ENCODE measurements at places on chromosomes 1 and 21.

GRCh38 chr1:166089804-166090203, 77.0 kb downstream of the FAM78B start:
- H3K4me3 ChIP-seq: no peak overlapping the region
- H3K4me1 ChIP-seq: peaks cover 3% of the 10 kb centered on the region
- H3K27ac ChIP-seq: no peak overlapping the region
- no peak for DNase-seq
- peaks cover 2% of the 10 kb centered on the region for H3K27me3 ChIP-seq
- no peaks in the 10 kb centered on the region for H3K36me3 ChIP-seq

DNA sequence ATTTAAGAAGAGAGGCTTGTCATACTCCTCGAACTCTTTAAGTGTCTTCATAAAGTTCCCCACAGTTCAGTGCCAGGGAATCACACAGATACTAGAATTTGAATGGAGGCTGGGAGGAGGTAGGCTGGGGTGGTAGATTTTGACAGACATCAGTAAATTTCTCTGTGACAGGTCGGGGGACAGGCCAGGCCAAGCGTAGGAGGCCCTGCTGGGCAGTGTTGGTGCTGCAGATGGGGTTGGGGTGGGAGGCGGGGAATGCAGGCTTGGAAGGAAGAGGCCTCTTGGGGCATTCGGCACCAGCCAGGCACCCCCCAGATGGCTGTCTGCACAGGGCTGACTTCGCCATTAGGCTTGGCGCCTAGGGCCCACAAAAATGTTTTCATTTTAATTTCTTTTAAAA, 84.0 kb downstream of the MAN1C1 start:
- H3K4me1 ChIP-seq: peaks cover 28% of the 10 kb centered on the region
- H3K27me3 ChIP-seq: peaks cover 2% of the 10 kb centered on the region
- DNase-seq: no peak
- no peak overlapping the region for H3K4me3 ChIP-seq
- peaks cover 9% of the 10 kb centered on the region for H3K36me3 ChIP-seq

DNA sequence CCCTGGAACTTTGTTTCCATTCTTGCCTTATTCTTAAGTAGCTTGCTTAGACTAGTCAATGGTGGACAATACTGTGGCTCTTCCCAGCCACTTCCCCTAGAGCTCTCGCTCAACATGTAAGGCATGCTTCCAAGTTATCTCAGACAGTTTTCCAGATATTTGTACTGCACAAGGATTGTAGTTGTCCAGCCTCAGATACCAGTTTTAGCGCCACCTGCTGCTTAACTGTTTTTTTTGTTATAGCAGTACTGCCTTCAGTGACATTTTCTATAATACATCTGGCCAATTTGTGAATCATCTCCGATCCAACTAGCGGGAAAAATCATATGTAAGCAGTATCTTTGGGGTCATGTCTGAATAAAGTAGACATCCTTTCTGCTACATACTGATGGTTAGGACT, 346.7 kb upstream of the ADGRL4 start:
- DNase-seq: no peak
- no peaks in the 10 kb centered on the region for H3K27me3 ChIP-seq
- no peak overlapping the region for H3K4me3 ChIP-seq

GRCh38 chr1:56626546-56626945, 18.6 kb upstream of the PRKAA2 start:
- H3K36me3 ChIP-seq: no peaks in the 10 kb centered on the region
- no peak overlapping the region for H3K4me3 ChIP-seq
- no peaks in the 10 kb centered on the region for H3K4me1 ChIP-seq
- no peak for DNase-seq
- H3K27me3 ChIP-seq: peaks cover 7% of the 10 kb centered on the region

DNA sequence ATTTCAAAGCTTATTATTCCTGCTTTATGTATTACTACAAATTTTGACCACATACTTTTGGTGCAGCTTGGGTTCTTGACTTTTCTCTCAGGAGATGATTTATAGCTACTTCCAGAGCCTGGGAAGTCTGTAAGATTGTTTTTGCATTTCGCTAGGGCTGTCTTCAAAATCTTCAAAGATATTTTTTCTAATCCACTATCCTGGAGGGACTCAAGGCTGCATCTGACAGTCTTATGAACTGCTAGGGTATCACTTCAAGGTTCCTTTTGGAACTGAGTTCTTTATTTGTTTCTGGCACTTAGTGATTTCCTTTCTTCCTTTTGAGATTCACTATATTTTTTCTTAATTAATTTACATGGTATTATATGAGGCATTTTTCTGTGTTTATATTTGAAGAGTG, 90.0 kb upstream of the LYPLAL1 start:
- H3K27me3 ChIP-seq: peaks cover 1% of the 10 kb centered on the region
- DNase-seq: no peak
- no peaks in the 10 kb centered on the region for H3K4me1 ChIP-seq
- no peak overlapping the region for H3K4me3 ChIP-seq

DNA sequence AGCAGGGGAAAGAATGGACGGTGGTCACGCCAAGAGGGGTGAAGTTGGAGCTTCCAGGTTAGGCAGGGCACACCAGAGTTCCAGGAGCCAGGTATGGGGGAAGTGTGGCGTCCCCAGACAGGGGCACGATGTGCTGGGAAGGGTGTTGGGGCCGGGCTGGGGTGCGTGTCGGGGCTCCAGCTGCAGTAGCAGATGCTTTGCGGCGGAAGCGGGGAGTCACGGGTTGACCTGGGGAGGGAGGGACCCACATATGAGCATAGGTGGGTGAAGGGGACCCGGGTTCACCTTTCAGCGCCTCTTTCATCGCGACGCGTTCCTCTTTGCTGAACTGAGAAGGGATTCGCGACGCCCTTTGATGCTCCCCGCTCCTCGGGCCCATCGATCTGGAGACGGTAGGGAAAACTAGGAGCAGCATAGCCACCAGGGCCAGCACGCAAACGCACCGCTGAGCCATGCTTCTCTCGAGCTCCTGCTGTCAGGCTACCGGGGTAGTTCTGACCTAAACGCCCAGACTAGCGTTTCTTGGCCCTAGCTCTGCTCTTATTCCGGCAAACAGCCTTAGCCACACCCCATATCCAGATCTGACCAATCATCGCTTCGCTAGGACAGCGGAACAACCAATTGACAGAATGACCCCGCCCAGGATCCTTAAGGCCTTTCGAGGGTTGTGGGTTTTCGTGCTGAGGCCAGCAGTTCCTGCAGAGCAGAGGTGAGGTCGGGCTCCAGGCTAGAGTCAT, at the start of gene PM20D1:
Gene PM20D1, minus strand, starts transcription at position 514 of the 737 bp plus-strand sequence. Its CDS starts 60 bp downstream, at position 454.
- no peaks in the 10 kb centered on the region for H3K36me3 ChIP-seq
- H3K4me3 ChIP-seq: peak within 1 kb of the TSS; percentile 88
- H3K27me3 ChIP-seq: no peaks in the 10 kb centered on the region
- peaks cover 10% of the 10 kb centered on the region for H3K4me1 ChIP-seq
- peak within 1 kb of the TSS; percentile 93 for H3K27ac ChIP-seq

DNA sequence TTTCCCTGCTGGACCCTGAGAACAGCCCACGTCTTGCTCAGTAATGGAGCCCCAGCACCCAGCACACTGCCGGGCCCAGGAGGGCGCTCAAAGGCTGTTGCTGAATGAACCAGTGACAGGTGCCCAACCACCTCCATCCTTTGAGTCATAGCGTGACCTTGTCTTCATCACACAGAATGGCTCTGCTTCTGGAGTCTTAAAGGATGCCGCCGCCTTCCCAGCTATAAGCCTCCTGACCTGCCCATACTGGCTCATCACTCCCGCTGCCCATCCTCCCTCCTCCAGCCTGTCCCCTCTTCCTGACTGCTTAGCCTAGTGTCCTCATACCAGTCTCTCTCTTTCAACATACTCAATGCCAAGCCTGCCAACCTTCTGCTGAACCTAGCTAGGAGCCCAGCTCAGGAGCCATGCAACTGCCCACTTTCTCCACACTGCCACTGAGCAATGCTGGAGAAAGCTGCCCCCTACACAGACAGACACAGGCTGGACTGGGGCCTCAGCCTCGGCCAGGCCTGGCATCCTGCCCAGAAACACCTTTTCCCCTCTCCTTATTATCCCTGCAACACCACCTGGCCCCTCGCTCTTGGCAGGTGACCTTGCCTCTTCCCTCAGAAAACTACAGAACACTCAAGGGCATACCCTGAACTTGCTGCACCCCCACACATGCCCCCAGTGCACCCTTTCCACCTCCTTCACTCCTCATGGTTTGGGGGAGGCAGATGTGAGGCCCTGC, 14.1 kb downstream of the TTC39A start:
- H3K4me3 ChIP-seq: no peak overlapping the region
- H3K27ac ChIP-seq: no peak overlapping the region
- peaks cover 3% of the 10 kb centered on the region for H3K27me3 ChIP-seq
- no peak for DNase-seq
- H3K4me1 ChIP-seq: peaks cover 16% of the 10 kb centered on the region

GRCh38 chr1:208247696-208248095, 3.5 kb upstream of the PLXNA2 start:
- no peak for DNase-seq
- no peak overlapping the region for H3K4me3 ChIP-seq
- peaks cover 32% of the 10 kb centered on the region for H3K27me3 ChIP-seq
- peaks cover 10% of the 10 kb centered on the region for H3K4me1 ChIP-seq

- H3K27ac ChIP-seq: no peak overlapping the region
- H3K4me3 ChIP-seq: no peak overlapping the region
- H3K4me1 ChIP-seq: peaks cover 22% of the 10 kb centered on the region
- peaks cover 10% of the 10 kb centered on the region for H3K36me3 ChIP-seq
- no peaks in the 10 kb centered on the region for H3K27me3 ChIP-seq
Measured at GRCh38 chr1:8625491-8625890, 191.9 kb downstream of the RERE start.

DNA sequence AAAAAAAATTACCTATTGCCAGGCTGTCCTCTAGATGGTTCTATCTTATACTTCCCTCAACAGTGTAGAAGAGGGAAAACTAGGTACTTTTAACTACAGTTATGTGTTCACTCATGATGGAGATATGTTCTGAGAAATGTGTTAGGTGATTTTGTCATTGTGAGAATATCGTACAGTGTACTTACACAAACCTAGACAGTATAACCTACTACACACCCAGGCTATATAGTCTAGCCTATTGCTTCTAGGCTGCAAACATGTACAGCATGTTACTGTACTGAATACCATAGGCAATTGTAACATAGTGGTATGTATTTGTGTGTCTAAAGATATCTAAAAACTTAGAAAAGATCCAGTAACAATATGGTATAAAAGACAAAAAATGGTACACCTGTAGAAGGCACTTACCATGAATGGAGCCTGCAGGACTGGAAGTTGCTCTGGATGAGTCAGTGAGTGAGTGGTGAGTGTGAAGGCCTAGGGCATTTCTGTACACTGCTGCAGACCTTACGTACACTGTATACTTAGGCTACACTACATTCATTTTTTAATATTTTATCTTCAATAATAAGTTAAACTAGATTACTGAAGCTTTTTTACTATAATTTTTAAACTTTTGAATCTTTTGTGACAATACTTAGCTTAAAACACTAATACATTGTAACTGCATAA, 13.2 kb downstream of the MGST3 start:
- no peak for DNase-seq
- no peaks in the 10 kb centered on the region for H3K36me3 ChIP-seq
- no peak overlapping the region for H3K27ac ChIP-seq
- peaks cover 21% of the 10 kb centered on the region for H3K4me1 ChIP-seq

- no peak for DNase-seq
- no peaks in the 10 kb centered on the region for H3K4me1 ChIP-seq
- H3K27ac ChIP-seq: no peak overlapping the region
- H3K4me3 ChIP-seq: no peak overlapping the region
- peaks cover 7% of the 10 kb centered on the region for H3K27me3 ChIP-seq
Measured at GRCh38 chr1:47616906-47617305, 179.1 kb downstream of the FOXD2 start.

DNA sequence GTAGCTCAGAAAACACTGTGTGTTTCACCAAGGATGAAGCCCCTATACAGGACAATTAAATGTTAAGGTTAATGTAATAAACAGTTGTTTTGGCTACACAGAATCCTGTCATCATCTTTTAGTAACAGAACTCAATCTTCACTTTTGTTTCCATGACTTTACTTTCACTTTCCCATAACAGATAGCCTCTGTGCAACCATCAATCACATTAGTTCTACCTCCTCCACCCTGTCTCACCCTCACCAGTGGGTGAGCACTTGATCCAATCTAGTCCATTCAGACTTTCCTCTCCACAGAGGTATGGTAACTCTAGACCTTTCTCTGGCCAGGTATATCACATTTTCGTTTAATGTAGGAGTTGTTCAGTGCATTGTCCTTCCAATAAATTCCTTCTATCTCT, 1018.5 kb downstream of the ADGRL2 start:
- H3K27me3 ChIP-seq: peaks cover 2% of the 10 kb centered on the region
- H3K27ac ChIP-seq: peak overlapping the region; percentile 15
- H3K4me1 ChIP-seq: peaks cover 9% of the 10 kb centered on the region

GRCh38 chr1:23118957-23119792, 49.5 kb downstream of the LUZP1 start:
- DNase-seq: no peak
- H3K27ac ChIP-seq: peak overlapping the region; percentile 84
- H3K27me3 ChIP-seq: no peaks in the 10 kb centered on the region
- H3K4me3 ChIP-seq: peak overlapping the region; percentile 63
- no peaks in the 10 kb centered on the region for H3K36me3 ChIP-seq

GRCh38 chr21:14313300-14313699, 69.6 kb downstream of the HSPA13 start:
- H3K4me1 ChIP-seq: no peaks in the 10 kb centered on the region
- peaks cover 11% of the 10 kb centered on the region for H3K27me3 ChIP-seq
- DNase-seq: no peak
- H3K36me3 ChIP-seq: no peaks in the 10 kb centered on the region
- no peak overlapping the region for H3K27ac ChIP-seq

GRCh38 chr1:203450479-203451149, 25.0 kb upstream of the PRELP start:
- H3K36me3 ChIP-seq: no peaks in the 10 kb centered on the region
- H3K27ac ChIP-seq: no peak overlapping the region
- H3K4me1 ChIP-seq: no peaks in the 10 kb centered on the region
- DNase-seq: no peak
- H3K27me3 ChIP-seq: peaks cover 24% of the 10 kb centered on the region
- no peak overlapping the region for H3K4me3 ChIP-seq

DNA sequence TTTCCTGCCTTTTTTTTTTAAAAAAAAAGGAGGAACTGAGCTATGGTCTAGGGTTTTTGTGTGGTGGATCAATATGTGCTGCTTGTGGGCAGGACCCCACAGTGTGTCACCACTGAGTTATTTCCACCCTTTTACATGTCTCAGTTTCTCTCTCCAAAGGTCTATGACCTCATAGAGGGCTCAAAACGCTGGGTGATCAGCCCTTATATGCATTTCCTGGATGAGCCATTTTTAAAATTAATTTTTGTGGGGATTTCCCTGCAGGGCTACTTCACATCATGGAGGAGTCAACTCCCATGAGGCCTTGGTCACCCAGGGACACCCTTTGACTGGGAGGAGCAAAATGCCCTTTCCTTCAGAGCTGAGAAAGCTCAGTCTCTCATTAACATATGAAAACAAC, 20.7 kb upstream of the HAO2 start:
- no peak for DNase-seq
- H3K27me3 ChIP-seq: peaks cover 23% of the 10 kb centered on the region
- no peaks in the 10 kb centered on the region for H3K36me3 ChIP-seq
- H3K4me1 ChIP-seq: peaks cover 1% of the 10 kb centered on the region
- no peak overlapping the region for H3K4me3 ChIP-seq

DNA sequence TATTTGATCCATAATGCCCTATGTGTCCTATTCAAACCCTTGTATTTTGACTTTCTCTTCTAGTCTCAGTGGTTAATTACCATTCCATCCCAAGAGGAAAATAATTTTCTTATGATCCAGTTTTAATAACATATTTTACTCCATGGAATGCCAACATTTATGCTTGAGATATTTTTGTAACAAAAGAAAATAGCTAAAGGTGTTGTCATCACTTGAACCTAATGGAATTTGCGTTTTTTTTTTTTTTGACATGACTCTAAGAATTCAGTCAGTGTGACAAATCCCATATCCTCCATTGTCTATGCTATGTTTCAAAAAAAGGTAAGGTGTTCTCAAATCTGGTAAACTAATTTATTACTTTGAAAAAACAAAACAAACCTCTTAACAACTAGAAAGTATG, 324.1 kb upstream of the ADAMTS5 start:
- H3K4me1 ChIP-seq: no peaks in the 10 kb centered on the region
- H3K36me3 ChIP-seq: no peaks in the 10 kb centered on the region
- no peak overlapping the region for H3K4me3 ChIP-seq
